ENCODE measurements at places on chromosomes 3 and 15.
A peak's percentile ranks its signal among the peaks of the same experiment; 100 is the strongest.

DNA sequence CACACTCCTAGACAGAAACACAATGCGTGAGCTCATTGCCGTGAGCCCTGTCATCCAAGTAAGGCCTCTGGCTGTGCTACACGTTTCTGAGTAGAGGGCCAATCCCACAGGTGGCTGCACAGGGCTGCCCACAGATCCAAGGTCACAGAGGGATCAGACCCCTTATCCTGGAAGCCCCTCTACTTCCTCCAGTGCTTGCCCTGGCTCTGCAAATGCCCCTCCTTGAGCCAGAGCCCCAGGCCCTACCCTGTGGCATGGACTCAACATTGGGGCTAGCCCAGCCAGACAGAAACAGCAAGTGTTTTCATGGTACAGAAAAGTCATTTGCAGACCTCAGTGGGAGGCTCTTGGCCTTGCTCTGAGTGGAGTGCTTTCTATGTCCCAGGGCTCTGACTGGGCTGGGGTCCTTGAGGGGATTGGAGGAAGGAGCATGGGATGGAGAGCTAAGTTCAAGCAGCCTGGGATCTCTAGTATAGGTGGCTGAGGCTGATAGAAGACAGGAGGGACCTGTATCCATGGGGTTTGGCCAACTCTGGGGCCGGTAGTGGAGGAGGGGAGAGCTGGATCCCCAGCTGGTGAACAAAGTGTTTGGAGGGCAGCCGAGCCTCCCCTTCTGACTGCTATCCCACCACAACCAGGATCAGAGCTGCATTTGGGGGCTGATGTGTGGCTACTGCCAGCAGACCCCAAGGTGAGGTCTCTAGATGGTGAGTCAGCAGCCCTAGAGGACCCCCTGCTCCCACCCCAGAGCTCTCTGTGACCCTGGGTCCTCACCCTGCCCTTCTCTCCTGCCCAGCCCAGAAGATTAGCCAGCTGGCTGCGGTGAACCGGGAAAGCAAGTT lies 38.7 kb downstream of the GOLGA6A start:
- no peak for DNase-seq

GRCh38 chr3:188712248-188712924 lies 459.4 kb upstream of the TPRG1 start:
- DNase-seq = peak; percentile 93

DNA sequence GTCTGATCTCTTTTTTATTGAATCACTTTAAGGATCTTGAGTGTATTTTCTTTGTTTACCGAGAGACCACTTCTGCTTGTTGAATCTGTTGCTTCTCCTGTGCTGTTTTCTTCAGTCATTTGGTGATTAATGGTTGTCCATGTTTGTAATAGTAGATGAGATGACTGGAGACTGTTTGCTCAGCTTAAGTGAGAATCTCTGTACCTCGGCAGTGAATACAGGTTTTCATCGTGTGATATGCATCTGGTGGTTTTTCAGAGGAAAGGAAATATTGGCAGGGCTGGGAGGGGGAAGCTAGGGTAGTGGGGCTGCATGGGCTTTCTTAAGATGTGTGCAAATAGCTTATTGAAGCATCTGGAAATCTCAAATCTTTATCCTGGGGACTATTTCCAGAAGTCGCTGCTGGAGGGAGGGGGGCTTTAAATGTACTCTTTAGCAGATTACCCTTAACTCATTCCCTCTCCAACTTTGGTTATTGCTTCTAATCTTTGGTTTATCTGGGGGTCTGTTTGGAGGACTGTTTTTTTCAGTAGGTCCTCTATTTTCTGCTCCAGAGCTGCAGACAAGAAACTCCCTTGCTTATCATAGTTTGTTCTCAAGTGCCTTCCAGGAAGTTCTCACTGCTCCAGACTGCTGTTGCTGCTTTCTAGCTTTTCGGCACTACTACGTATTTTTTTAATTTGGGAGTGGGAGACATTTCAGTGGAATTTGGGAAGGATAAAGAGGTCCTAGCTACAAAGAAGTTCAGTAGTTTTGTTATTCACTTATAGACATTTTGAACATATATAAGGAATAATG lies 19.4 kb downstream of the CMTM8 start:
- no peak for DNase-seq

GRCh38 chr15:41521614-41522013 lies 8.0 kb upstream of the LTK start:
- no peak for DNase-seq

- no peak for DNase-seq
These were observed 60.2 kb downstream of the ESYT3 start for GRCh38 chr3:138494607-138494929.

GRCh38 chr3:30737743-30738499 lies 131.5 kb downstream of the TGFBR2 start:
- no peak for DNase-seq

- peak; percentile 16 for DNase-seq
These were observed 17.5 kb upstream of the RAD18 start for GRCh38 chr3:8980756-8981257.

DNA sequence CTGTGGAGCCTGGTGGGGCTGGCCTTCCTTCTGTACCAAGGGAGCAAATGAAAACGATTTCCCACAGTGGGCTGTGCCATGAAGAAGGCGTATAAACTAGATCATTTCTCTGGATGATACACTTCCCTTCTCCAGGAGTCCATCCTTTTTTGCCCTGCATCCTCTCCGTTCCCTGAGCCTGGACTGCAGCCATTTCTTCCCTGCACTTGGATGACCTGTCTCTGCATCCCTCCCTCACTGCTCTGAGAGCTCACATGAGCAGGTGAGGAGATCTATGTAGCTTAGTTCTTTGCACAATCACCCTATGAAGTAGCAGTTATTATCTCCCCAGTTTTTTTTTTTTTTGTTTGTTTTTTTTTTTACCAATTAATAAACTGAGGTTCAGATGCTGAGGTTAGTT lies 46.7 kb downstream of the IQSEC1 start:
- DNase-seq = no peak

DNA sequence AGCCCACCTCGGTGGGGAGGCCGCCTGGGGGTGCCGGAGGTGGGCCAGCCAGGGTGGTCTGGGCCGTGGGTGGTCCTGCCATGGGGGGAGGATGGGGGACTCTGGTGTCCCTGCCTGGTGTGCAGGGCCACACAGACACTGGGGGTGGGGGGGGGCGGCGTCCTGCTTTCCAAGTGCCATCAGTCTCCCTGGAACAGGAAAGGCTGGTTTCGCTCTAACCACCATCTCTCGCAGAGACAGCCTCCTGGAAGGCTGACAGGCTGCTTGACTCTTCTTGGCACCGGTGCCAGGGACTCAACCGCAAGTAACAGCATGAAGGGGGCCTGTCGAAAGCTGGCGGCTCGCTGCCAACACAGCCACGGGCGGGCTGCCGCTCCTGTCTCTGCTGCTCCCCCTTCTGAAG lies 40.3 kb downstream of the RGMA start:
- no peak for DNase-seq

DNA sequence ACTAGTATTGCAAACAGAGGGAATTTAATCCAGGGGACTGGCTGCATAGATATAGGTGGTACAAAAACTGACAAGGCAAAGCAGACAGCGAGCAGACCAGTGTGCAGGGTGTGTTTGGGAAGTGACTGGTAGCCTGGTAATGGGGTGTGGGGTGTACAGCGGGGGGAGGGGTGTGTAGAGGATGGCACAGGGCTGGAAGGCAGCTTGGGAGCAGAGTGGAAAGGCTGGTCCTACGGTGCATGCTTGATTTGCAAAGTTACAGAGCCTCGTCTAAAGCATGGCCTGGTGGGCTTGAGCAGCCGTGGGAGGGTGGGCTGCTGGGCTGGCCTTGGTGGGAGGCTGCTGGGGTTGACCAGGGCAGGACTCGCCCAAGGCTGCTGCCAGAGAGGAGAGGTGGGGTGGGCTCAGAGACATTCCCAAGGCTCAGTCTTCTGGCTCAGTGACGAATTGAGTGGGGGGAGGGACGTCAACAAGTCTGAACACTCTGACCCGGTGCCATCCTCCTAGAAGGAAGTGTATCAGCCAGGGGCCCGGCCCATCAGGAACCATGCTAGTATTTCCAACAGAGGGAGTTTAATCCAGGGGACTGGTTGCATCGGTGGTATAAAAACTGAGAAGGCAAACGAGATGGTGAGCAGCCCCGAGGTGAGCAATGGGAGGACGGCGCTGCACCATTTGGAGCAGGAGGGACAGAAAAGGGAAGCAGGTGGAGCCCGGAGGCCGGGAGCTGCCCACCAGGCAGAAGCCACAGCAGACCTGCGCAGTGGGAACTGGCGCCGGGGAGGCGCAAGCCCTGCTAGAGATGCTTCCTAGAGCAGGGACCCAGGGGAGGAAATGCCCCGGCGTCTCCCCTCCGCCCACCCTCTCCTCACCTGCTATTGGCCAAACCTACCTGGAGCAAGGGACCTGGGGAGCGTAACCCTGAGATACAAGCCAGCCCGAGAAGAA lies 29.2 kb downstream of the CPN2 start:
- no peak for DNase-seq

All from inflammatory macrophage (primary cell).